ENCODE measurements at places on chromosomes 11 and 22.

- peak; percentile 94 for DNase-seq
Measured at GRCh38 chr11:46361283-46362155, 14.3 kb downstream of the DGKZ start.

- no peak for DNase-seq
Measured at GRCh38 chr11:81941998-81942397, 791.7 kb downstream of the FAM181B start.

- DNase-seq, result no peak
Measured at GRCh38 chr11:117913736-117914397, 15.3 kb downstream of the TMPRSS13 start.

DNA sequence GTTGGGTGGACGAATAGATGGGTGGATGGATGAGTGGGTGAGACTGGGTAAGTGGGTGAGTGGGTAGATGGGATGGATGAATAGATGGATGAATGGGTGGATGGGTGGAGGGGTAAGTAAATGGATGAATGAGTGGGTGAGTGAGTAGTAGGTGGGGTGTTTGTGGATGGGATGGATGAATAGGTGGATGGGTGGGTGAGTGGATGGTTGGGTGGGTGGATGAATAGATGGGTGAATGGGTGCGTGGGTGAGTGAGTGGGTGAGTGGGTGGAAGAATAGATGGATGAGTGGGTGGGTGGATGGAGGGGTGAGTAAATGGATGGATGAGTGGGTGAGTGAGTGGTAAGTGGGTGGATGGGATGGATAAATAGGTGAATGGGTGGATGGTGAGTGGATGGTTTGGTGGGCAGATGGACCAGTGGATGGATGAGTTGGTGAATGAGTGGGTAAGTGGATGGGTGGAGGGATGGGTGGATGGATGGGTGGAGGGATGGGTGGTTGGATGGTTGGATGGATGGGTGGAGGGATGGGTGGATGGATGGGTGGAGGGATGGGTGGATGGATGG, 12.6 kb downstream of the IGF2 start:
- no peak for DNase-seq

GRCh38 chr11:17760102-17761029, 25.8 kb downstream of the KCNC1 start:
- DNase-seq, result peak; percentile 64

DNA sequence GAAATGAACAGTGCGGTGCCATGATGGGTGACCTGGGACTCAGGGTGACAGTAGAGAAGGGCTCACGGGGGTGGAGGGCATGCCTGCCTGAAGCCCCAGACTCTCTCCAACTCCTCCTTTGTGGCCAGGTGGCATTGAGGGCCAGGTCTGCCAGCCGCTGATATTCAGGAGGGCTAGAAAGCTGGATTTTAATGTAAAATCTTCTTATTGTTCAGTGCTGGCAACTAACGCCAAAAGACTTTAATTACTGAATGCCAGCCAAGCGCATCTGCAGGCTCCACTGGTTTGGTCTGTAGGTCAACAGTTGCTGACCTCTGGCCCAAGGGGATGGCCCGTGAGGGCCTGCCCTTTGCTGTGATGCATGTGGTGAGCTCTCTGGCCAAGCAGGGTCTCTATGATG, 10.3 kb downstream of the MRGPRG start:
- DNase-seq, result no peak

DNA sequence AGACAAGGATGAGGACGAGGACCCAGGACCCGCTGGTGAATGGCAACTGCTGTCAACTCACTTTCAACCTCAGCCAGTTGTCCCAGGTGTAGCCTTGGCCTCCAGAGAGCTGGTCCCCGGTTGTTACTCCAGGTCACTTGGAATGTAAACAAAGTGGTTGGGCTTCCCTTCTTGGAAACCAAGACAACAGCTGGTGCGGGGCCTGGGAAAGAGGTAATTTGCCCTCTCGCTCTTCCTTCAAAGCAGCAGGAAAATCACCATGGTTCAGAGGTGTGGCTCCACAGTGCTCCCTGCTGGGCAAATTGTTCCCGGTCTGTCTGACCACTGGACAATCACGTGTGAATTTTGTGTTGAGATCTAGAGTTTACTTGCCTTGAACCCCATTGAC, 15.0 kb downstream of the SLC1A2 start:
- DNase-seq, result peak; percentile 32

DNA sequence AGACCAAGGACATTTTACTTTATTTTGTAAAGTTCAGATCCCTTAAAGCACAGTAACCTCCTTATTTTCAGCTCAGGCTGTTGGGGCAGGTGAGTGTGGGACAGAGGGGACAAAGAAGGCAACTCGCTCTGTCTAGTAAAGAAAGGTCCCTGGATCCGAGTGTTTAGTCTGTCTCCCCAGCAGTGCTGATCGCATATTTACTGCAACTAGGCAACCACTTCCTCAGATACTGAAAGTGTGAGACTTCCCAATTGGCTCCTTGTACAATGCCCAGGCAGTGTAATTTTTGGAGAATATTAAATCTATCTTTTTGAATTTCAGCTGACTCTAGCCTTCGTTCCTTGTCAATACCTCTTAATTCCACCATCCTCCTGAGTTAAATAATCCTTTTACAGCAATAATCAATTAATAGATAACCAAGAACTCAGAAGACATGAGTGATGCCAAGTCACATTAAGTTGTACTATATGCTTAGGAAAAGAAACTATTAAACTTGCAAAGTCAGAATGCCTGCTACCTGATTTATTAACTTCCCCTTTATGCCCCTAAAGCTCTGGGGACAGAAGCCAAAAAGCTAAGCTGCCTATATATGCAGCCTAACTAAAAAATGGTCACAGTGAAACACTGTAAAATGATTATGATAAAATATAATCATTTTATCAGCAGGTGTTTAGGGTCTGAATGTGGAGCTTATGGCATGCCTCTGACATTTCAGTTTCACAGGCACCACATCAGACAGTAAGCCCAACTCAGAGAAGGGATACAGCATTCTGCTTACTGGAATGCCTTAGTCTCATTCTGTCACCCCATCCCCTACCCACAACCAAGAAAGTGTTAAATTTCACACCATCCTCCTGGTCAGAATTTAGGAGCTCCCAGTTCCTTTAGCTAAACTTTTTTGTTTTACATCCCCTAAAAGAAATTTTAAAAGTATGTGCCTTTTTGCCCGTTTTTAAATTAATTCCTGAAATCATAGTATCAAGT, 138.7 kb downstream of the TRIM44 start:
- peak; percentile 6 for DNase-seq

- DNase-seq, result no peak
Measured at GRCh38 chr11:11821899-11822298, 19.9 kb upstream of the USP47 start.

DNA sequence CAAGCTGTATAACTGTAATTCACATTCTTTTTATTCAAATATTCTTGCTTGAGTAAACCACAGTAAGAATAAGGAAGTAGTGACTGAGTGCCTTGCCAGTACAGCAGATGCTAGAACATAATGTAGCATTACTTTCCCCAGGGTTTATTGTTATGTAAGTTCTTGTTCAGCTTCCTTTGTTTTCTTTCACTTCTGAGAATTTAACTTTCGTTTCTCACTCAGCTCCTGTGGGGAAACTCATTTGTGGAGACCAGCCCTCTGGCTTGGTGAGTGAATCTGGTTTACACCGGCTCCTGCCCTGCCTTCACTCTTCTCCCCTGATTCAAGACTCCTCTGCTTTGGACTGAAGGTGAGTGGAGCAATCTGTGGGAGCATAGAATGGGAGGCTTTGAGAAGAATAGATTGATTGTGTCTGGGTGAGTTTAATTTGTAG, at the start of gene TRIM22:
Gene TRIM22 (plus strand): TSS at position 240 of the 433 bp plus-strand sequence. CDS start 6,443 bp downstream, outside the sequence.
- peak; percentile 86 for DNase-seq

DNA sequence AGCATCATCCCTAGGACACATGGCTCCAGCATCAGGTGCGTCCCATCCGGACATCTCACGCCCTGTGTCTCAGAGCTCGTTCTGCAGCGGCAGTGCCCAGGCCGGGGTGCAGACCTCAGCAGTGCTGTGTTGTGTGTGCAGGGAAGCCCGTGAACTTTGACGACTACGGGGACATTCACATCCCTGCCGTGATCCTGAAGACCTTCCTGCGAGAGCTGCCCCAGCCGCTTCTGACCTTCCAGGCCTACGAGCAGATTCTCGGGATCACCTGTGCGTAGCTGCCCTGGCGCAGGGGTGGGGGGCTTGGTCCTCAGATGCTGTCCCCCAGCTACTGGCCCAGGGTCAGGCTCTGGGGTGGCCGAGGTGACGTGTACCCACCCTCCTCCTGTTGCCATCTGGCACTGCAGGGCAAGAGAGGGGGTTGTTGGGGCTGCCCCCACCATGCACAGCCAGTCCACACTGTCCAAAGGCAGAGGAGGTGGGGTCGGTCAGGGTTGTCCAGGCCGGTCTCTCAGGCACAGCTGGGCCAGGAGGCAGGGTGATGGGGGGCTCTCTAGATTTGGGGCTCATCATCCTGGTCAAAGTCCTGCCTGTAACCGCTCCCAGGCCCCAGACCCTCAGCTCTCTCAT, 96.5 kb downstream of the ARHGAP8 start:
- no peak for DNase-seq

DNA sequence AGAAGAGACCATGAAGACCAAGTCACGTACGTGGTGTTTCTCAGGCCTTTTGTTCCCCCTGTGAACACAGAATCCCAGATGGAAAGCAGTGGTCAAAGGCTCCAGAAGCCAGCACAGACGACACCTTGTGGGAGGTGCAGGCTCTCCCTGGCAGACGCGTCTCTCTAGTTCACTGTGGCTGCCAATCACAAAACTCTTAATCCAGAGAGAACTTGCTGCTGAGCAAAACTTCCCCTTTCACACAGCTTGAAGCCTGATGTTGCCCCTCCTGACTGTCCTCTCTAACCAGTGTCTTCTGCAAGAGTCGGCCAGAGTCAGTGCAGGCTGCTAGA, 67.1 kb downstream of the PIWIL3 start:
- DNase-seq, result peak; percentile 72

DNA sequence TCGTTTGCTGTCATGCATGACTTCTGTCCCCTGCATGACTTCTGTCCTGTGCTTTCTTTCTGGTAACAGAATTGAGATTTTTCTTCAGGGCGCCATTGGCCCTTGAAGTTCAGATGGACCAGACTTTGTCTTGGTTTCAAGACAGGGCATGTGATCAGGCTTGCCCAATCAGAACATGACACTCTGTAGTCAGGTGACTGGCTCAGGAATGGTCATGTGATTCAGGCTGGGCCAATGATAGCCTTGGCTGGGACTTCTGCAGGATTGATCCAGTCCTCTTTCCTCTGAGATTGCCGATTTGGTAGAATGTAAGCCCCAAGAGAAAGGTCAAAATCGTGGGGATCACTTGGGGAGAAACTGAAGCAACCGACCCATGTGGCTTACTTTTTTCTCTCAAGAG, 90.5 kb upstream of the ALX4 start:
- no peak for DNase-seq

- peak; percentile 26 for DNase-seq
Measured at GRCh38 chr11:74004759-74005615, 3.9 kb downstream of the UCP3 start.

- DNase-seq, result no peak
Measured at GRCh38 chr22:40326905-40327735, 19.2 kb upstream of the ADSL start.

DNA sequence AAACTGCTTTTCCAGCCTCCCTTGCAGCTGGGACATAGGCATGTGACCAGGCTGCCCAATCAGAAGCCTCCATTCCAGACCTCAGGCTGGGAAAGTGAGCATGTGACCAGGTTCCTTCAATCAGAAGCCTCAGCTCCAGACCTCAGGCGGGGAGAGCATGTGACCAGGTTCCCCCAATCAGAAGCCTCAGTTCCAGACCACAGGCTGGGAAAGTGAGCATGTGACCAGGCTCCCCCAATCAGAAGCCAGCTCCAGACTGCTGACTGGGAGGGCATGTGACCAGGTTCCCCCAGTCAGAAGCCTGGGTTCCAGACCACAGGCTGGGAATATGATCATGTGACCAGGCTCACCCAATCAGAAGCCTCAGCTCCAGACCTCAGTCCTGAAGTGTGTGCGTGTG, 11.7 kb upstream of the IL2RB start:
- peak; percentile 37 for DNase-seq

- DNase-seq, result no peak
Measured at GRCh38 chr11:103808252-103808651, 228.2 kb upstream of the DDI1 start.

- no peak for DNase-seq
Measured at GRCh38 chr11:59900366-59901126, 22.0 kb downstream of the OOSP3 start.

DNA sequence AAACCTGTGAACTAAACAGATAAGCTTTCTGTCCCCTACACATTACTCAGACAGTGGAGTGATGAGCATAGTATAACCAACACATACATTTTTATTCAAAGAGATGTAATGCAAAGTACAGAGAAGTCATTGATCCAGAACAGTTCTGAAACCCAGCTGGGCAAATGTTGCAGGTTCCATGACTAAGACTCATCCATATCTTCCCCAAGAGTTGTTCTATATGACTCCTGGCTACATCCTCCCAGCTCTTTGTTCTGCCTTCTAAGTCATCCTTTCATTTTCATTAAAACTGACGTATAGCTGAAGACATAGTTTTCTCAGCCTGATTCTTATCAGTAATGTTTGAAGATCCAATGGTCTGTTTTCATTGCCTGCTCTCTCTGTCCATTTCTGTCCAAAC, 47.3 kb downstream of the PLAAT5 start:
- no peak for DNase-seq

DNA sequence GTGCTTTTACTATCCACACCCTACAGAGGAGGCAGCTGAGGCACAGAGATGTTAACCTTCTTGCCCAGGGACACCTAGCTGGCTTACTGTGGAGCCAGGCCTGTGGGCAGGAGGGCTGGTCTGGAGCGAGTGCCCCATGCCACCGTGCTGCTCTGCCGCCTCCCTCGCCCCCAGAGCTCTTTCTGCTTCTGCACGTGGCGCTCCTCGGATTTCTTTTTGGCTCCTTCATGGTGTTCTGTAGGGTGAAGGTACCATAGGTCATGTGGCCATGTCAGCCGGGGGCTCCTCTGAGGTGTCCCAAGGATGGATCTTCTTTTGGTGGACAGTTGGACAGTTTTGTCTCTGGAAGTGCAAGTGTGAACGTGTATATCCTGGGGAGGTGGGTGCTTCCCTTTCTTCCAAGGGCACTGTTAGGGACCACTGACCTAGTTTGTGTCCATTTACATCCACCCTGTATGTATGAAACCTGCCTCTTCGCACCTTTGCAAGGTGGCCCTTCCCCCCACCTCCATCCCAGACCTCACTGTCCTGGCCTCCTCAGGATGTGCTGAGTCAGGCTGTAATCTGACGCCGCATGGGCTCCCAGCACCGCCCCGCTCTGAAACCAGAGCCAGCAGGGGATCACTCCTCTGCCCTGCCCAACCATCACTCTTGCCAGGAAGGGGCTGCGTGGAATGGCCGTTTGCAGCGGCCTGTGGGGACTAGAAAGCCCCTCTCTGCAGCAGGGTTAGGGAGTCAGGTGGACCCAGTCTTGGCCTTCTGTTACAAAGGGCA, 31.7 kb downstream of the POLR3H start:
- DNase-seq, result no peak

DNA sequence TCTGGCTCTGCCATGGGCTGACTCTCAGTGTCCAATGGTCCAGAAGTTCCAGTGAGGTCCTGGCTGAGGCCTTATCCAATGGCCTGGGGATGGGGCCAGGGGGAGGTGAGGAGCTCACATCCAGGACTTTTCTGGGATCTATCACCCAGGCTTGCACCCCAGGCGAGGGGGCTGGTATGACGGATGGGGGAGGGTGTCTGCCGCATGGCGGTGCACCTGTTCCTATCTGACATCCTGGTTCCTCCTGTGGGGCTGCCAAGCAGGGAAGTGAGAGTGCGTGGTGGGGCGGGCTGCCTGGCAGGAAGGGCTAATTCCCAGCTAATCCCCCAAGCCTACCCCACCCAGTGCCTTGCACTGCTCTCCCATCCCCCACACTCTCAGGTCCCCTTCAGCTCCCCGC, 102.1 kb downstream of the NECTIN1 start:
- no peak for DNase-seq

Measured in NB4 (cell line).